Activated CD4-positive, alpha-beta T cell treated with anti-CD3 and anti-CD28 coated beads, Interleukin-2, amount 50 U/mL, for 16 hours (primary cell): ENCODE measurements at places on chromosomes 1 and 21.
A peak's percentile ranks its signal among the peaks of the same experiment; 100 is the strongest.

GRCh38 chr1:27135541-27136235 is 19.2 kb downstream of the SLC9A1 start:
- no peak for DNase-seq

DNA sequence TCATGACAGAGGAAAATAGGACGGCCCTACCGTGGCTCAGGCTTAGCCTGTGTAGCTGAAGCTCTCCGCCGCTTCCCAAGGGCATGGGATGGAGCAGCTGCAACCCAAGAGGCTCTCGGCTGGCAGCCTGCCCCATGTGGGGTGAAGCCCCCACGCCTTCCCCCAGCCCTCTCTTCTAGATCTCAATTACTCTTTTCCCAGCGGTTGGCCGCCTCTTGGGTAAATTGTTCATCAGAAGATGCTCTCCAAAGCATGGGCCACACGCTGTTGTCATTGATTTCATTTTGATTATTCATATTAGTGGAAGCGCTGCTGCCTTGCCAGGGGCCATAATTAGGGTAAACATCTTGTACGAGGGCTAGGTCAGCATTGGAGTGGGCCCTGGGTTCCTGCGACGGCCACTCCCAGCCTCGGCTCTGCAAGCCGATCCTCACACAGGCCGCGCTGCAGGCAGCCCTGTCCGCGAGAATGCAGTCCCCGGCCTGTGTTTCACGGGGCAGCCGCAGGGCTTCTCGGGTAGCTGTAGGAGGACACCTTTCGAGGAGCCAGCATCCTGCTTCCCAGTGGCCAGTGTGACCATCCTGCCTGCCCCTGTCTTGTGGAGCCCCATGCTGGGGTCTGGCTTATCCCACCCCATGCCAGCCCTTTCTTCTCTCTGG is 114.4 kb upstream of the VAMP3 start:
- no peak for DNase-seq

DNA sequence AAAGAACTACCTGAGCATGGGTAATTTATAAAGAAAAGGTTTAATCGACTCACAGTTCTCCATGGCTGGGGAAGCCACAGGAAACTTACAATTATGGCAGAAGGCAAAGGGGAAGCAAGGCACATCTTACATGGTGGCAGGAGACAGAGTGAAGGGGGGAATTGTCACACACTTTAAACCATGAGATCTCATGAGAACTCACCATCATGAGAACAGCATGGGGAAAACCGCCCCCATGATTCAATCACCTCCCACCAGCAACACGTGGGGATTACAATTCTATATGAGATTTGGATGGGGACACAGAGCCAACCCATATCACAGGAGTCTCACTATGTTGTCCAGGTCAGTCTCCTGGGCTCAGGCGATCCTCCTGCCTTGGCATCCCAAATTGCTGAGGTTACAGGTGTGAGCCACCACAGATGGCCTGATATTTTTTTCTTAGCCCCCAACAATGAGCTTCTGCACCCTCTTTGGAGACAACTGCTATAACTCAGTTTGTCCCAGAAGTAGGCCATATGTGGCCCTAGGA is 22.5 kb upstream of the MORC3 start:
- DNase-seq: no peak

DNA sequence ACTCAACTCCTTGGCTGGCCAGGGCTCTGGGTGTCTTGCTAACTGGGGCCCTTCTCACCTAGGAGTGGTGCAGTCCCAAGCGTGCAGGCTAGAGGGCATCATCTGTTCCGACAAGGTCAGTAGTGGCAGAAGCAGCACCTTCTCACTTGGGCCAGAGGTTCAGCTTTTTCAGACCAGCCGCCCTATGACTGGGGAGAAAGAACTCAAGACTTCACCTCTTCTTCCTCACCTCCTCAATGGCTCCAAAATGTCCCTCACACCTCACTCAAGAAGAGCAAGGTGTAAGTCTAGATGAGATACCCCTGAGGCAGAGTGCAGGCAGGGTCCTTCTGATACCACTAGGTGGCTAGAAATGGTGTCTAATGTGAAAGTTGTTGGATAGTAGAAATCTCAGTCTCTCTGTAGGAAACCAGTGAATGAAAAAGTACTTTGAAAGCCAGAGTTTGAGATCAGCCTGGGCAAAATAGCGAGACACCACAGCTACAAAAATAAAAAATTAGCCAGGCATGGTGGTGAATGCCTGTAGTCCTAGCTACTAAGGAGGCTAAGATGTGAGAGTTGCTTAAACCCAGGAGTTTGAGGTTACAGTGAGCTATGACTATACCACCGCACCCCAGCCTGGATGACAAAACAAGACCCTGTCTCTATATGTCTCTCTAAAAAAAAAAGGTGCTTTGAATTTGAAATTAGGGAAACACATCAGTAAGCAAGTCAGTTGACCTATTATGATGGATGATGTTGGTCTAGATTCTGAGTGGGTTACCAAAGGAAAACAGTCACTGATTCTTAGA is 8.6 kb upstream of the IL20 start:
- no peak for DNase-seq

DNA sequence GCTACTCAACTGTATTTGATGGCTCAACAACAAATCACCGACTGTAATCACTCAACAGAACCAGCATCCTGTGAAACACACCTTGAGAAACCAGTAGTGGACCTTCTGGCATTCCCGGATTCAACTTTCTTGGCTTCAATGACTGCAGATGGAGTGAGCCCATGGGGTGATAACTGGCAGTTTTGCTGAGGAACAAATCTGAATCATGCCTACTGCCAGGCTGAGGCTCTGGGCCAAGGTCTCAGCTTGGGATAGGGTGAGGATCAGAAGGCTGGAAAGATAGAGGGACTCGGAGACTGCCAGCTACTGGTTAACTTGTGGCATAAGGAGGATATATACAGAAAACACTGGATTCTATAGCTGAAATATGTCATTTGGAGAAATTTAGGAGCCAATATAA is 63.5 kb upstream of the DIRAS3 start:
- DNase-seq: no peak

- DNase-seq: peak; percentile 94
Measured at GRCh38 chr1:151311589-151312331, 15.5 kb downstream of the PI4KB start.

DNA sequence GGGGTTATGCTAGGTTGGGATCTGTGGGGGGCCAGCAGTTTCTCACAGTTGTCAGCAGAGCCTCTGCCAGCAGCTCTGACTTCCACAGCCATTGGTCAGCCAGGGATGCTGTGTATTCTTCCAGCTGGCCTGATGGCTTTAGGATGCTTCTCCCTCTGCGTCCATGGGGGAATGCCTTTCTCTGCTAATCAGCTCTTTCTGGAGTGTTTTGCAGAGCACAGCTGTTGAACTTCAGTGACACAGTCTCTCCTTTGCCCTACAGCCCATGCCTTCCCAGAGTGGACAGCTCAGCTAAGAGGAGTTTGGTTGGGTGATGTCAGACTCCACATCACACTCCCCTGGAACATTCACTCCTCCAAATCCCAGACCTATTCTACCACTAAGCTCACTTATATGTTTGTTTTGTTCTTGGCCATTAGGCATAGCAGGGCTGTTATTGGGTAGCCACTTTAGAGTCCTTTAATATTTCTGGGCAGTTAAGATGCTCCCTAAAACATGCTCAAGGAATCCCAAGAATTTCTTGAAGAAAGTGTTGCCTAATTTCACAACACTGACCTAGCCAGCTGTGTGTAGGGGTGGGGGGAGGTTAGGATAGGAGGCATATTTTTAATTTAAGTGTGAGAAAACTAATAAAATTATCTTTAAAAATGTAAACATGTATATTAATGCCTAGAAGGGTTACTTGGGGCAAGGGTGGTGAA is 75.3 kb upstream of the KIAA0040 start:
- no peak for DNase-seq
